MCF 10A (cell line): ENCODE measurements at places on chromosomes 13 and 19. TPM values are rescaled to one million over a fixed set of nuclear protein-coding genes. Genes with fewer than 3 reads are reported as not detected.

GRCh38 chr19:41740415-41741243, 14.7 kb upstream of the CEACAM6 start:
- no peak for DNase-seq

DNA sequence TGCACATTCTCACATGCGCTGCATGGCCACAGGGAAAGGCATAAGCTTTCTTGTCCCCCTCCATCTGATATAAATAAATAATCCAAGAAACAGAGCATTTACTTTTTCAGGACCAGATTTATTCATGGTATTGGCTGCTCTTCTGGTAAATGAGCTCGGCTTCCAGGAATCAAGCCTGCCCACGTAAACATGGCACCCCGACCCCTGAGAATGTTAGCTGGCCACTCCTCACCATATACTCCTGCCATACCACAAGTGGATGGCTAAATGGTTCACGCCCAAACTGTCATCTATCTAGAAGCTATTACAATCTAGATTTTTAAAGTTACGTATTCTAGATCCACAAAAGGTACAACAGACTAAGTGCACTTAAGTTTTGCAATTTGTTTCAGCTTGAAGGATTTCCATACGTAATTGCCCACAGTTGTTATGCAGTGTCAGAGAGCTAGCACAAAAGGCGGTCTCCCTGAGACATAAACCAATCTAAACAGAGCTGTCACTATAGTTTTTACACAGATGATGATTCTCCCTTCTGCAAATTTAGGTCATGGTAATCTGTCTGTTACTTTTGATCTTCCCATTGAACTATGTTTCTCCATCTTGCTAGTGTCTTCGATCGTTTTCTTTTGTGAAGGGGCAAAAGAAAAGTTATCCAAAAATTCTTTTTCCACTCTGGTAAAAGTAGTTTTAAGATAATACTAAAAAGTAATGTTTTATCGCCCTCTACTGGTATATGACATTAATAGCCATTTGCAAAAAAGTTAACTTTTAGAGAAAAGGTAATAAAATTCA, 16.2 kb upstream of the FOXO1 start:
- DNase-seq, result peak; percentile 25

GRCh38 chr13:110407531-110407930, 100.4 kb downstream of the COL4A2 start:
- DNase-seq, result no peak

GRCh38 chr13:74040200-74040599, 94.0 kb downstream of the KLF12 start:
- peak; percentile 54 for DNase-seq

GRCh38 chr13:110137680-110138009, 169.3 kb downstream of the COL4A1 start:
- peak; percentile 80 for DNase-seq

- peak; percentile 85 for DNase-seq
Observed at GRCh38 chr13:49976314-49977258, 20.3 kb upstream of the TRIM13 start.

GRCh38 chr19:39173502-39173991, 23.2 kb upstream of the NCCRP1 start:
- no peak for DNase-seq

DNA sequence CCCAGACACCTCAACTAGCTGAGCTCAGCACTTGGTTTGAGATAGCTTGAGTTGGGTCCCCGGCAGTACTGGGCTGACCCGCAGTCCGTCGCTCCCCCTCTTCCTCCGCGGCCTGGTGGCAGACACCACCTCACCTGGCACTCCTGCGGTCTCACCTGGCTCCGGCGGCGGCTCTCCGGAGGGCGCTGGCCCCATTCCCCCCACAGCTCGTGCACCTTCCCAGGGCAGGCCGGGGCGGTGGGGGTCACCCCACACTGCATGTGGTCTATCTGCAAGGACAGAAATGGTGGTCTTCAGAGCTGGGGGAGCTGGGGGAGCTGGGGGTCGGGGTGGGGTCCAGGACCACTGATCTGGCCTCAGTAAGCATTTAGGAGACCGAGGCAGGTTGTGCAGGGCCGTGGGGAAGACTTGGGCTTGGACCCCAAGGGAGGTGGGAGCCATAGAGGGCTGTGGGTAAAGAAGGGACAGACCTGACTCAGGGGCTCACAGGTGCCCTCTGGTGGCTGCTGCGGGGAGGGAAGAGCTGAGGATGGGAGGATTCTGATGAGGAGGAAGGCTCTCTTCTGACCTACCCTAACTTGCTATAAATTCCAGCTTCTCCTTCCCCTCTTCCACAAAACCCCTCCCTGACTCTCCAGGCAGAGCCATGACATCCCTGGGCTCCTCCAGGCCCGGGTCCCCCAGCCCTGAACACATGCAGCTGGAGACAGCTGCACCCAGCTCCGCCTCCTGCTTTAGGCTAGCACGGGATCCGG, 6.7 kb upstream of the PLIN4 start:
- DNase-seq, result peak; percentile 60

DNA sequence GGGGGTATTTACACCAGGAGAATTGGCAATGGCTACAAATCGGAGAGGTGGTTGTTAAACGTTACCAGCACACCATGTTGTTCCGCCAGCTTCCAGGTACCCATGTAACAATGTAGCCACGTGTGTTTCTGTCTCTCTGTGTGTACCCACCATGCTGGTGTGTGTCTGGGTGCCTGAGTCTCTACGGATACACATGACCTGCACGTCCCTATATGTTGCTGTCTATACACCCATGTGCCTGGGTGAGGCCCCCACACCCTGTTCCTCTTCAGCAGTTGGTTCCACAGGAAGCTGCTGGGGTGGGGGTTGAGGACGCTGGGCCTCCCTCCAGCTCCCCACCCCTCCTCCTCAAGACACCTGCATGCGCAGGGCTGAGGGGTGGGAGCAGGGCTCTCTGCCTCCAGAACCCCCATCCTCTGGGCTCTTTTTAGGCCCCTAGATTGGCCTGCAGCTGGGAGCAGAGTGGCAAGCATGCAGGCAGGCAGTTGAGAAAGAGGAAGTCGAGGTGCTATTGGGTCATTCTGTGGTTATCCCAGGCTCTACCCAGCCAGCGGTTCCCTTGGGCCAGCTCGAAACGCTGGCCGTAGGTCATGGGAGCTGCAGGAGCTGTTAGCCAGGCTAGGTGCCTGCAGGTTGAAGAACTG, at the start of gene ARHGEF18:
ARHGEF18 (plus strand) TSS at position 351 of the 644 bp plus-strand sequence. CDS start 13,954 bp downstream, outside the sequence.
- DNase-seq, result no peak

The ZNF729 gene
- total RNA-seq, result not detected in 2 replicates

The SPACA4 gene
- total RNA-seq, result not detected in 2 replicates

The THSD1 gene
- total RNA-seq, result 13.3 and 16.7 TPM in 2 replicates

The SULT2B1 gene
- total RNA-seq, result not detected in 2 replicates

The ZNF791 gene
- total RNA-seq, result 23.7 and 40.2 TPM in 2 replicates

The ICAM5 gene
- total RNA-seq, result 4.7 and 7.7 TPM in 2 replicates

The F7 gene
- total RNA-seq, result not detected in 2 replicates

The SULT2A1 gene
- not detected in 2 replicates for total RNA-seq
